ENCODE measurements at places on chromosomes 11 and 22. TPM values are rescaled to one million over a fixed set of nuclear protein-coding genes. Genes with fewer than 3 reads are reported as not detected.

Gene NRIP3
- polyA plus RNA-seq = 0.80 TPM

Gene CBLIF
- 0.05 TPM for polyA plus RNA-seq

Gene FAM180B
- 0.09 TPM for polyA plus RNA-seq

Gene SLC22A12
- not detected for polyA plus RNA-seq

Gene TTC28
- 2.0 TPM for polyA plus RNA-seq

DNA sequence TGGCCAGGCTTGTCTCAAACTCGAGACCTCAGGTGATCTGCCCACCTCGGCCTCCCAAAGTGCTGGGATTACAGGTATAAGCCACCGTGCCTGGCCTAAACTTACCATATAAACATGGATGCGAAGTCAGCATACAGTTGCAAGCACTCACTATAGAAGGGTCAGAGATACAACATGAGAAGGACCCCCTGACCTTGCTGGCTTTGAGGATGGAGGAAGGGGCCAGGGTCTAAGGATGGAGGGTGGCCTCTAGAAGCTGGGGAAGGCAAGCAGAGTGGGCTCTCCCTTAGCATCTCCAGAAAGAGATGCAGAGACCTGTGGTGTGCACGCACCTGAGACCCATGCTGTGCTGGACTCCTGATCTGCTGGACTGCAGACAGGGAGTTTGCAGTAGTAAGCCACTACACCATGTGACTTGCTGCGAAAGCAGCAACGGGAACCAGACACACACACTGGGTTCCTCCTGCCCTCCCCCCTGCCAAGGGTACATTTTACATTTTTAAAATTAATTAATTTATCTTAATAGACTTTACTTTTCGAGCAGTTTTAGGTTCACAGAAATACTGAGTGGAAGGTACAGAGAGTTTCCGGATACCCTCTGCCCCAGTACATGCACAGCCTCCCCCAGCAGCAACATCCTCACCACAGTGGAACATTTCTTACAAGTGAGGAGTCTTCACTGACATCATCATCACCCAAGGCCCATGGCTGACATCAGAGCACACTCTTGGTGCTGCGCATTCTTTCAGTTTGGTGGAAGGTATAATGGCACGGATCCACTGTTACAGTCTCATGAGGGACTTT lies 170.1 kb upstream of the B3GAT1 start:
- DNase-seq = no peak

- no peak for DNase-seq
Measured at GRCh38 chr11:23644443-23644842, 784.2 kb upstream of the CCDC179 start.

DNA sequence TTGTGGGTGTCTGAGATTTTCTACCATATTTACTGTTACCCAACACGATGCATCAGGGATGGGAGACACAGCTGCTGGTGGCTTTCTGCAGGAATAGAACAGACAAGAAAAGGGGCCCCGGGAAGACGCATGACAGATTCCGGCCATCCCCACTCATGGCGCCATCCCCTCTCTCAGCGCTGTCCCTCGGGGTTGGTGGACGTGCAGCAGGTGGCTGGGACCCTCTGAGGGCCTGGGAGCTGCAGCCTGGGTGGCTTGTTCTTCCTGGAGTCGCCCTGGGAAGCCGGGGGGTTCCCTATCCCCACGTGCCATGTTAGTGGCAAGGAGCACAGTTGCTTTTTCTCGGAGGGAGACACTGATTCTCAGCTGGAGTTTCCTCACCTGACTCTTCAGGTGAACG lies 1123.3 kb downstream of the BRD1 start:
- DNase-seq = no peak

GRCh38 chr11:118740892-118741291 lies 50.1 kb downstream of the DDX6 start:
- DNase-seq = no peak

- no peak for DNase-seq
Measured at GRCh38 chr11:1673446-1674172, 23.4 kb upstream of the KRTAP5-6 start.

DNA sequence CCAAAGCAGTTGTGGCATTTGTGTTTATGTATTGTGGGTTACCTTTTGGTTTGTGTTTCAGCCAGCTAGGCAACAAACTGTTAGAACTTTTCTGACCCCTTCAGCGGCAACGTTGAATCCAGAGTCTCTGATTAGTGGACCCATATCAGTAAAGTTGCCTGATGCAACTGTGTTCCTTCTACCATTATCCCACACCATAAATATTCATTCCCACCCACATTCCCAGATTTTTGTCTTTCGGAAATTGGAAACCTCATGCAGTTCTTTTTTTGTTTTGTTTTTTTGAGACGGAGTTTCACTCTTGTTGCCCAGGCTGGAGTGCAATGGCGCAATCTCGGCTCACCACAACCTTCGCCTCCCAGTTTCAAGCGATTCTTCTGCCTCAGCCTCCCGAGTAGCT lies 30.7 kb upstream of the RBX1 start:
- no peak for DNase-seq

GRCh38 chr11:80155412-80156017 lies 714.7 kb upstream of the TENM4 start:
- no peak for DNase-seq

DNA sequence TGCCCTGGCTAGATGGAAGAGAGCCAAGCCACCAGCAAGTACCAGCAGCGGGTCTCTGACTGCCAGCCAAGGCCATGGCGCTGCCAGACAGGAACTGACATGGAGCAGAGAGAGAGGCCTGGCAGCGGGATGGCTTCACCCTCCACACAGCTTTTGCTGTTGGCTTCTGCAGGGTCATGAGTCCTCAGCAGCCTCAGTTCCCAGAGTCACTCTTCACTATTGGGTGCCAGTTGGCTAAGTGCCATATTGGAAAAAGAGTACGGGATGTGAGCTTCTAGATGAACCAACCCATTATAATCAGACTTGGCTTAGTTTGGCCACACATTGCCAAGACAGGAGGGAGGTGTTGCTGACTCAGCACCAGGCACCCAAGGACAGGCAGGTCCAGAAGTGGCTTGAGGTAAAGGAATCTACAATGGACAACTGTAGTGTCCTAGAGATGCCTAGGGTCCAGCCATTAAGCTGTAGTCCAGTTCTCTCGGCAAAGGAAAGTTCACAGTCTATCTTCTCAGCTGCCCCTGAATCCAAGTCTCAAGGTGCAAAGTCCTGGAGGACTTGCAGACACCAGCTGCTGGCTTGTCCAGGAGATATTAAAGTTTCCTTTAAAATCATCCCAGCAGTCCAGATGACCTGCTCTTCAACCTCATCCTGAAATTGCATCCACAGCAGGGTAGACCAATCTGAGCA lies 40.7 kb upstream of the POU2AF1 start:
- no peak for DNase-seq

- no peak for DNase-seq
Measured at GRCh38 chr11:86230921-86231434, 13.6 kb upstream of the EED start.

DNA sequence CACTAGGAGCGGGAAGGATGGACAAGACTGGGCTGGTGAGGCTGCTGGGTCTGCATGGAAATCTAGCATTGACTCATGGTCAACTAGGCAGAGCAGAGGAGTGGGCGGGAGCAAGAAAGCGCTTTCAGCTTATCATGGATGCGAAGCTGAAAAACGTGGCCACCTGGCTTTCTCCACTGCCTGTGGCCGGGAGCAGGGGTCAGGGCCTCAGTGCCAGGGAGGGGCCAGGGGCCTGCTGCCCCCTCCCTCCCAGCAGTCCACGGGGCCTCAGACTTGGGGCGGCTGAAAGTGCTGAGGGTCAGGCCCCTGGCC lies 45.5 kb downstream of the ALX4 start:
- DNase-seq = no peak

- DNase-seq = no peak
Measured at GRCh38 chr22:38311323-38311620, 6.0 kb downstream of the CSNK1E start.

DNA sequence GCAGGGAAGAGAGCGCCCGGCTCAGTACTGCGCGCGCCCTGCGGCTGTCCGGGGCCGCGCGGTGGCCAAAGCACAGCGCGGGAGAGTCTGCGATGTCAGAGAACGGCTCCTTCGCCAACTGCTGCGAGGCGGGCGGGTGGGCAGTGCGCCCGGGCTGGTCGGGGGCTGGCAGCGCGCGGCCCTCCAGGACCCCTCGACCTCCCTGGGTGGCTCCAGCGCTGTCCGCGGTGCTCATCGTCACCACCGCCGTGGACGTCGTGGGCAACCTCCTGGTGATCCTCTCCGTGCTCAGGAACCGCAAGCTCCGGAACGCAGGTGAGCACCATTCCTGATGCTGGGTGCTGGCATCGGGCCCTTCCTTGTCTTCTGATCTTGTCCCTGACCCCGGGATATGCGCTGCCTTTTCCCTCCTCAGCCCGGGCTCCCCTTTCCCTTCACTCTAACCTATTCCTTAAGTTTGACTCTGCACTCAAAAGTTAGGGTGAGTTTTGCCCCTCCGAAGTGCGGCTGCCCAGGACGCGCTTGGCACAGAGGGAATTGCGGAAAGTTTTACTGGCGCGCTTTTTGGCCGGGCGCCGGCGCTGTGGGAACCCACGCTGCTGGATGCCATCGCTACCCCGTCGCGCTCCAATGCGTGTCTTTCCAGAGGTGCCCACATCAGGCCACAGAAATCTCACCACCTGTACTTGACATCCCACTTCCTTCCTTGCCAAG lies at the start of gene MTNR1B:
TSS of gene MTNR1B (plus strand) at position 18 of the 714 bp plus-strand sequence. CDS start at position 93, 75 bp downstream.
- DNase-seq = no peak

DNA sequence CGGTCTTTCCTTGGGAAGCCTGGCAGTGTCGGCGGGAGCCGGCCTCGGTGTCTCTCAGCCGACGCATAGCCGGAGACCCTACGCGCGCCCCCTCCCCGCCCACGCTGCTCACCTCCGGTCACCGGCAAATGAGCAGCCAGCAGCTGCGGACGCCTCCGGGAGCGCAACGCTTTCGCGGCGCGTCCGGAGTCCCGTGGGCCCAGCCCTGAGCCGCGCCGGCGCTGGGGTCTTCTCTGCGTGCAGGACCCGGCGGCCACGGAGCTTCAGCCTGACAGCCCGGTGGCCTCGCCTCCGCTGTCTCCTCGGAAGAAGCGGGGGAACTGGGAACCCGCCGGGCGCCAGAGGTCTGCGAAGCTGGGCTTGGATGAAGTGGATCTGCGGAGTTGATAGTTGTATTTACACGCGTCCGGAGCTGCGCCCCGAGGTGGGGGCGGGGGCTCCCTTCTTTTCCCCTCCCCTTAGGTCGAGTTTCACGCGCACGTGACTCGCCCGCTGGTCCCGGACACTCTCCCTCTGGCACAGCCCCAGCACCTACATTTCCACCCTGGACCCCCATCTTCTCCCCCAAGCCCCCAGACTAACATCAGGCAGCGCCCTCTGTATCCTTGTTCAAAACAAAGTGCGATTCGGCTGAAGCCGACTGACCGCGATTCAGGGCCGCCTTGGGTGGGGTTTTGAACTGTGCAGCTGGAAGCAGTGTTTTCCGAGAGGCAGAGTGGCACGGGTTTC lies at the start of gene SLC43A1:
TSS of gene SLC43A1 (minus strand) at position 371 of the 729 bp plus-strand sequence. CDS start 1,591 bp downstream, outside the sequence.
- no peak for DNase-seq

GRCh38 chr11:8731647-8732323 lies 49.2 kb downstream of the RPL27A start:
- no peak for DNase-seq

DNA sequence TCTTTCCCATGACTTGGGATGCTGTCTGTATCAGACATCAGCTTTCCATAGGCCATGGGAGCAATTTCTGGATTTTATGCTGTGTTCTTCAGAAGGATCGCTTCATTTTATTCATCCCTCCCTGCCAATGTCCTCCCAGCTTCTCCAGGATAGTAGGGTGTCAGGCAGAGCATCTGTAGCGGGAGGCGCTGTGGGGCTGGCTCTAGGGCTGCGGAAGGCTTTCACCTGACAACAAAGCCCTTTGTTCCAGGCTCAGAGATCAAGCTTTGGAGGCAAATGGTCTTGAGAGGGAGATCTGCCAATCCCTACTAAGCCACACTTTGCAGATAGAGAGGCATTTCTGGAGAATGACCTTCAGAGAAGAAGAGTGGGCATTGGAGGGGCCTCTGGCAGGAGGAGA lies 29.5 kb upstream of the FTH1 start:
- no peak for DNase-seq

DNA sequence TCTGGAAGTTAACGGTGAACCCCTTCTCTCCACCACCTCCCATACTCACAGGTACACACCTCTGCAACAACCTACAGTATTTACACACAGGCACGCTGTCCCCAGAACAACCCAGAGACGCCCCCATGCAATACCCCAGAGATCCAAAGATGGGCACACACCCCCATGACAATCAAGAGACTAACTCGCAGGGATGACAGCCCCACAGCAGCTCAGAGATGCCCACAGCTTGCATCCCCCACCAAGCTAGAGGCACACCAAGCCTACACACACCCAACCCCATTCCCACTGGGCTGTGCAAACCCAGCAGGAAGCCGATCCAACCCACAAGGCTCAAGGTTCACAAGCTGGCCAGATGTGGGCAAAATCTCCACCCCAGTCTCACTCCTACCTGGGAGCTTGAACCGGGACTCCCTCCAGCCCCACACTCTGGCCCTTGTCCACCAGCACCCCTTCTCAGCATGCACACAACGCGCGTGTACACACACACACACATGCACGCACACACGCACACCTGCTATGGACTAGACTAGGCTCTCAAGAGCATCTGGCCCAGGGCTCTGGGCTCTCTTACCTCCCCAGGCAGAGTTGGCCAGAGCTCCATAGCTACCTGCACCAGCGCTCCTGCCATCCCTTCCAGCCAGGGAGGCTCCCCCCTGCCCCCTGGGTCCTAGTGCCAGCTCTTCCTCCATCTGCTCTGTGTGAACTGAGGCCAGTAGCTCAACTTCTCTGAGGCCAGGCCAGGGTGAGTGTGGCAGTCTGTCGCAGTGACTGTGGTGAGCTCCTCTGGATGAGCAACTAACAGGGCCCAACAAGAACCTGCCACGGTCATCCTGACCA lies 11.5 kb downstream of the STARD10 start:
- no peak for DNase-seq

Data from thymus (tissue), 14 donors.